NAMALWA (cell line): ENCODE measurements at places on chromosomes 4 and X.

GRCh38 chrX:9604111-9604907 lies 139.5 kb downstream of the TBL1X start:
- no peak for DNase-seq

DNA sequence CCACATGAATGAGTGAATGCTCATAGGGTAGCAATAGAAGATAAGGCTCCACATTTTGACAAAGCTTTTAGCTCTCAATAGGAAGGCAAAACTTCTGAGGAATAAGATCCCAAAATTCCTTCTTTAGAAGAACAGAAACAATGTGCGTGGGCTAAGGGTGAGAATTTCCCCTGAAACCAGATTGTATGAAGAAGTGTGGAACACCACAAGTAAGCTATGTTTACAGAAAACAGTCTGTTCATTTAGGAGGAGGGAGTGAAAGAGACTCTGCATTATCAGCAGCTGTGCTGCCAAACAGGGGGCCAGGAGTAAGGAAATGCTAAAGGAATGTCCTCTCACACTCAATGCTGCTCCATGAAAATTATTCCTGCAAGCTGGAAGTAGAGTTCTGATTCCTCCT lies 851.6 kb downstream of the CENPC start:
- DNase-seq, result no peak

DNA sequence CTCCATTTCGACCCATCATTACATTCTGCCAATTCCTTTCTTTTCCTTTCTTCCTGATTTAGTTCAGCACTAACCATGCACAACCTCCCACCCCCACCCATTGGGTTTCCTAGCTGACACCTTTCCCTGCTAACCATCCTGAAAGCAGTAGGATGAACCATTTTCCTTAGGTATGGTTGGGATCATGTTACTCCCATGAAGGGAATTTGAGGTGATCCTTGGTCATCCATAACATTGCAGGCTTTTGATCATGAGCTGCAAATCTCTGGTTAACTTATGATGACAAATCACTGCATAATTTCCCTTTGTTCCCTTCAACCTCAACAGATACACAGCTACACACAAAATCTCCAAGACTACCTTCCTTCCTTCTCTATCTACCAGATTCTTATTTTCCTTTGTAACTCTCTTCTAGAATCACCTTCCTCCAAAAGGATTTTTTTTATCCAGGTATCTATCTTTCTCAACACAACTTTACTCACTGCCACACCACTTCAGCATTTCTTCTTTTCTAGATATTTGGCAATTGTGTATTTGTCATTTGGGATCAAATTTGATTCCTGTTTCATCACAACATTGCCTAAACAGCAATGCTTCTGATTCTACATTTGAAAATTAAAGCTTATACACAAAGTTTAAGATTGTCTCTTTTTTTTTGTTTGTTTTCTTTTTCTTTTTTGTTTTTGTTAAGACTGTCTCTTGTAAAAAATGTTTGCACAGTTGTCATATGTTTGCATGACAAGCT lies 145.1 kb downstream of the RBM47 start:
- DNase-seq, result no peak

DNA sequence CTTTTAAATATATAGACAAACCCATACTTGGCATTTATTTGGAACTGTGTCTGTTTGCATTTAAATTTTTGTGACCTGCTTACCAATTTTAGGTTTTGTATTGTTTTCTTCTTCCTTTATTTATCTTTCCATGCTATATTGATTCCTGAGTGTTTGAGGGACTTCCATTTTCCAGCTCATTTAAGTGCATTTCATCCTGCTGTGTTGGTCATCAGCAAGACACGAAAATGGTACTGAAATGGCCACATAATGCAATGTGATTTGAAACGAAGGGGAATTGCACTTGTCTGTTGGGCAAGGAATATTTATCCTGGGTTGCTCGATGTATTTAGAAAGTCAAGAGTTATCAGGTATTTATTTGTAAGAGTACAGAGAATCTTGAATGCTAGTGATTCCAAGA lies 524.3 kb upstream of the MAGEB2 start:
- no peak for DNase-seq

DNA sequence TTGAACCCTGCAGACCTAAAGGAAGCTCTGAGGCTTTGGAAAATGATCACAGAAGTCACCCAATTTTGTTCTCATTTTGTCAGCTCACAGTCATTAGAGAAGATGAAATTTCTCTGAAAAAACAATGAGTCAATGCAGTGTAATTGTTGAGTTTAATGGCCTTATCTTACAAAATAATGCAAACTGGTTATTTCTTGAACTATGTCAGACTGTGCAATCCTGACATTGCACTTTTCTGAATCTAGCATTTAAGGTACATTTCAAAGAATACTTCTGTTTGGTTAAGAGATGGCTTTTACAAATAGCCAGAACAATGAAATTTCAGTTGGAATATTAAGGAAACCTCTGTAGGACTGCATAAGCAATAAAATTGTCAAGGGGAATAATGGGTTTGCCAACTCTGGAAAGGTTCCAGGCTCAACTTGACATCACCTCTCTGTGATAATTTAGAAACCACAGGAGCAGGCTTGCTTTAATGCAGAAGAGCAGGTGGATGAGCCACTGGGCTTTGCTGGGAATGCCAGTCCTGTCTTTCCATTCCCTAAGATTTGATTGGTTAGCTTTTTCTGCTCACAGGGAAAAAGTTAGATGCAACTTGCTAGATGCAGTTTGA lies 222.8 kb downstream of the FRMPD4 start:
- no peak for DNase-seq

DNA sequence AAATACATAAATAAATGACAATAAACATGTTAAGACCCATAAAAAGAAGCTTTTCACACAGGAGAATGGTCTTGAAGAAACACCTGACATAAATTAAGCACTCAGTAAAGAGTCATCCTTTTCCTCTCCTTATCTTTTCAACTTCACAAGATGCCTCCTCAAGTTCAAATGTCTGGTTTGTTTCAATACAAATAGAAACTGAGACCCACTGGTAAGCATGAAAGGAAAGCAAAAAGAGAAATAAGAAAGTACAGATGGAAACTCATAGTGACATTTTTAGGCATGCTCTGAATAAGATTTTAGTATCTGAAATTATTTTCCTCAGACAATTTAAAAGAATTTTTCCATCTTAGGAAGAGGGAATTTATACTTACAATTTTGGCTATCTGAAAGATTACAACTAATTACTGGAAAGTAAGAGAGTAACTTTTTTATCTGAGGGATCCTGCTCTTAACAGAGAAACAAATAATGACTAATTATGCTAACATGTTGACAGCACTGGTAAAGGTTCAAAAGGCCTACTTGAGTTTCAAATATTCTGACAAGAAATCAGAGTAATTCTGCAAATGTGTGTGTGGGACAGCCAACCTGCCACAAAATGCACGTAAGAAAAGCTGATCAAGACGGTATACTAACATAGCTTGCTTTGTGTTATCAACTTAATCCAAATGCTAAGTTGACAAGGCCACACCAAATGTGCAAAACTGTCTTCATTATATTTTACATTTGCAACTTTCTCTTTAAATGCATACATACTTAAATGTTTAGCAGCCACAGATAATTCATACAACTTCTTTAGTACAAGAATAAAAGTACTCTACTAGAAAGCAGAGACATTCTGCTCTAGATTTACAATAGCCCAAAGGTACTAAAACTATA lies 113.0 kb downstream of the IQCM start:
- DNase-seq, result no peak

DNA sequence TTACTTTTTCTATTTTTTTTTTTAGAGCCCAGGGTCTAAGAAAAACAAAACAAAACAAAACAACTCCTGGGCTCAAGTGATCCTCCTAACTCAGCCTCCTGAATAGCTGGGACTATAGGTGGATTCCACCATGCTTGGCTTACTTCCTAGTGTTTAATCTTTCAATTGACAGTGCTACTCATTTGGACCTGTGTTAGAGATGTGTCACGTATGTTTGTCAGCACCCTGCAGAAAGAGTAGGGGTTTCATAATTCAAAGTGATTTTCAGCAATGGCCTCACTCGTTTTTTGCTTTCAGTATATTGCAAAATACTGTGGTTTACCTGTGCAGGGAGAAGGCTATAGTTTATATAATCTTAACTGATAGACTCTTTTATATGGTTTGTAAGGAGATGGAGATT lies 71.6 kb upstream of the TEX13D start:
- no peak for DNase-seq

- no peak for DNase-seq
Observed at GRCh38 chr4:118716304-118716703, 31.1 kb downstream of the METTL14 start.

- no peak for DNase-seq
Observed at GRCh38 chr4:98662626-98663225, 4.3 kb upstream of the TSPAN5 start.

DNA sequence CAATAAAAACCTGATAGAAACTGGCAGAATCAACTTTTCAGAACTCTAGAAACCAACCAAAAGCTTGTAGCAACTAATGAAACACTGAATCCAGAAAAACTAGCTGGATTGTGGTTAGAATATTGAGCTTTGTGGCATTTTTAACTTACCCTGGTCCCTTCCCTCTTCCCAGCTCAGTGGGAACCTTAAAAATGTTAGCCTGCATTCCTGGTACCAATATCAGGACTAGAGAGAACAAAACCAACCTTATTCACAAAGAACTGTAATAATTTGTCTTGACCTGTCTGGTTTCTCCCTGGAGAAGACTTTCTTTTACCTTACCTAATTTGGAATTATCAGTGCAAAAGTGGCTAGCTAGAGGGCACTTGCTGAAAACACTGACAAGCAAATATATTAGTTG lies 21.2 kb downstream of the SH3D19 start:
- no peak for DNase-seq

- DNase-seq, result no peak
Observed at GRCh38 chrX:104707572-104707971, 141.6 kb downstream of the IL1RAPL2 start.

DNA sequence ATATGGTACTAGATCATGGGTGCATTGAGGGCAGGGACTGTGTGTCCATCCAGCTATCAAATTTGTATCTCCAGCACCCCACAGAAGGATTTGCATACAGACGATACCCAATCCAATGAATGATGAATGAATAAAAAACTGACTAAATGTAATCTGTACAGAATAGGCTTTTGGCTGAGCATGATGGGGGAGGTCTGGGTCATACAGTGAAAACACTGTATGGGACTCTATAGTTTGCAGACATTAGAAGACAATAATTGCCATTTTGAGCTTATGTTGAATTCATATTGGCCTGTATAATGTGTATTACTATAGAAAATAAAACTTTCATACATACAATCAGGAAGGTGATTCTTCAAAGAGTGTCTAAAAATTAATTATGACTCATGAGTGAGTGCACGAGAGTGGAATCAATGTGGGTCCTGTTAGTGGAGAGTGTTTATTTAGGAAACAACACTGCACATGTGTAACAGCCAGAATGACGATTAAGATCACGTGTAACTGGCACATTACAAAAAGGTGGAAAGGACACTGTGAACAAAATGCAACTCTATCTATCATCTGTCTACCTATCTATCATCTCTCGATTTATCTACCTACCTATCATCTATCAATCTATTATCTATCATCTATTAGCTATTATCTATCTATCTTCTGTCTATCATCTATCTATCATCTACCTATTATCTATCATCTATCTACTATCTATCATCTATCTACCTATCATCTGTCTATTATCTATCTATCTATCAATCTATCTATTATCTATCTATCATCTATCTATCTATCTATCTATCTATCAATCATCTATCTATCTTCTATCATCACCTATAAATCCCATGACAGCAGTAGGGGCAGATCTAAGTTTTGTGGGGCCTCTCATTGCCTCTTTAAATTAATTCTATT lies 201.3 kb downstream of the PTTG2 start:
- no peak for DNase-seq

- no peak for DNase-seq
Observed at GRCh38 chr4:161121451-161121850, 1042.3 kb downstream of the FSTL5 start.

DNA sequence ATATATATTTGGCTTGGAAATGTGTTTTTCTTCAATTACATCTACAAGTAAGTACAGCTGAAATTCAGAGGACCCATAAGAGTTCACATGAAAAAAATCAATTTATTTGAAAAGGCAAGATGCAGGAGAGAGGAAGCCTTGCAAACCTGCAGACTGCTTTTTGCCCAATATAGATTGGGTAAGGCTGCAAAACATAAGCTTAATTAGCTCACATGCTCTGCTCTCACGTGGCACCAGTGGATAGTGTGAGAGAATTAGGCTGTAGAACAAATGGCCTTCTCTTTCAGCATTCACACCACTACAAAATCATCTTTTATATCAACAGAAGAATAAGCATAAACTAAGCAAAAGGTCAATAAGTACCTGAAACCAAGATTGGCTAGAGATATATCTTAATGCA lies 26.1 kb downstream of the NUDT6 start:
- no peak for DNase-seq

DNA sequence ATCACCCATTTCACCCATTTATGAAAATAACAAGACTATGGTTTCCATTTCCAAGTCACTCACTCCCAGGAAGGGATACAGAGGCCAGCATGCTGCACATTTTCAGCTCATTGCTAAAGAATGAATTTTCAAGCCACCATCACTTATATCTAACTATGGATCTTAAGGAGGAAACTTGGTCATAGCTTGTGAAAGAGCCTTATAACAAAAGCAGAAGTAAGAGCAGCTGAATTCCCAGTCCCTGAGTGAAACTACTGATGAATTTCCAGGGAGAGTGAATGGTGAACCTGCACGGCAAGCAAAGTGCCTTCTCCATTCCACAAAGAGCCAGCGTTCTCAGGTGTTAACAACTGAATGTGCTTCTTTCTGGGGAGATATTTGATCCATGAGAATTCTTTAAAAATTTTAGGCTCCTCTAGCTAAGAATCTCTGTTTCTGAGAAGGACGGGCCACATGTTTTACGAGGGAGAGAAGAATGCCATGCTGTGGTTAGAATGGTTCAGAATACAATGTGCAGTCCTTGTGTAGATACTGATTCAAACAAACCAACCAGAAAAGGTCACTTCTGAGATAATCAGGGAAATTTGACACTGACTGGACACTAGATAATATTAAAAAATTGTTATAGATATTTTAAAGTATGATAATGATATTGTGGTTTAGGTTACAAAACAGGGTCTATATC lies 24.0 kb downstream of the BTC start:
- DNase-seq, result no peak

GRCh38 chr4:165301833-165302232 lies 25.6 kb upstream of the MSMO1 start:
- DNase-seq, result peak; percentile 33

DNA sequence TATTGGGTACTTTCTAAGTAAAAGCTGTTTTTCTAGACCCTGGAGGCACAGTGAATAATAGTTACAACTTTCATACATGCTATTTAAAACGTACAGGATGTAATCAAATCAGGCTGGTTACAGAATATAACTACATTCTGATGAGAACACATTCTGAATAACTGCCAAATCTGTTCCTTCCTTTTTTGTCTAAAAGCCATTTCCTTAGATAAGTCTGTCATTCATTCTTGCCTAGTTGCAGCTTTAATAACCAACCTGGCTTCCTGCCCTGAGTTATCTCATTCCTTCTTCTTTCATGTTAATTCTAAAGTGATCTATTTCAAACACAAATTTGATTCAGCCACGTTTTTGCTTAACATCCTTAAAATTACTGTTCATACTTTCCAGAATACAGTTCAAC lies 189.7 kb upstream of the ITM2A start:
- no peak for DNase-seq

GRCh38 chr4:34417160-34417559 lies 1827.2 kb downstream of the ARAP2 start:
- no peak for DNase-seq
